ENCODE measurements at places on chromosomes 4 and X.

- DNase-seq = no peak
Measured at GRCh38 chrX:497186-498014, 110.7 kb upstream of the PPP2R3B start.

- DNase-seq = no peak
Measured at GRCh38 chr4:8538076-8538702, 42.0 kb upstream of the GPR78 start.

GRCh38 chr4:1166509-1167243 lies 5.7 kb downstream of the SPON2 start:
- no peak for DNase-seq

- no peak for DNase-seq
Measured at GRCh38 chrX:16160729-16161128, 6.6 kb upstream of the MAGEB17 start.

DNA sequence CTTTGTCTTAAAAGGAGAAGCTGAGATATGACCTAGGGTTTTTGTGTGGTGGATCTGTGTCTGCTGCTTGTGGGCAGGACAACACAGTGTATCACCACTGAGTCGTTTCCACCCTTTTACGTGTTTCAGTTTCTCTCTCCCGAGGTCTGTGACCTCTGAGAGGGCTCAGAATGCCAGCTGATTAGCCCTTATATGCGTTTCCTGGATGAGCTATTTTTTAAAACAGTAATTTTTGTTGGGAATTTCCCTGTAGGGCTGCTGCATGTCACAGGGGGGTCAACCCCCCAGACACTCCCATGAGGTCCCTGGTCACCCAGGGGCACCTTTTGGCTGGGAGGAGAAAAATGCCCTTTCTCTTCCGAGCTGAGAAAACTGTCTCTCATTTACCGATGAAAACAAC lies 170.4 kb upstream of the CASK start:
- DNase-seq = no peak
